ENCODE measurements at places on chromosomes 13 and 19.
A peak's percentile ranks its signal among the peaks of the same experiment; 100 is the strongest.

DNA sequence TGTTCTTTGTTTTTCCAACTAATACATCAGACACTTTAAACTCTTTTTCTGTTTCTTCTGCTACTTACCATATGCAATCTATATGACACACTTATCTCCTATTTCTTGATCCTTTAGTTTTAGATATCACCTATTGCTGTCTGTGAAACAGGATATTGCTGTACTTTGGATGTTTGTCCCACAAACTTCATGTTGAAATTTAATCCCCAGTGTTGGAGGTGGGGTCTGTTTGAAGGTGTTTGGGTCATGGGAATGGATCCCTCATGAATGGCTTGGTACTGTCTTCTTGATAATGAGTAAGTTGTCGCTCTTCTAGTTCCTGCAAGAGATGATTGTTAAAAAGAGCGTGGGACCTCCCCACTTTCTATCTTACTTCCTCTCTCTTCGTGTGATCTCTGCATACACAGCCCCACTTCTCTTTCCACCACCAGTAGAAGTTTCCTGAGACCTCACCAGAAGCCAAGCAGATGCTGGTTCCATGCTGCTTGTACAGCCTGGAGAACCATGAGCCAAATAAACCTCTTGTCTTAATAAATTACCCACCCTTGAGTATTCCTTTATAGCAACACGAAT is 244.2 kb downstream of the NHLRC3 start:
- DNase-seq: no peak

GRCh38 chr13:43284162-43284561 is 260.8 kb downstream of the DNAJC15 start:
- DNase-seq: peak; percentile 74

DNA sequence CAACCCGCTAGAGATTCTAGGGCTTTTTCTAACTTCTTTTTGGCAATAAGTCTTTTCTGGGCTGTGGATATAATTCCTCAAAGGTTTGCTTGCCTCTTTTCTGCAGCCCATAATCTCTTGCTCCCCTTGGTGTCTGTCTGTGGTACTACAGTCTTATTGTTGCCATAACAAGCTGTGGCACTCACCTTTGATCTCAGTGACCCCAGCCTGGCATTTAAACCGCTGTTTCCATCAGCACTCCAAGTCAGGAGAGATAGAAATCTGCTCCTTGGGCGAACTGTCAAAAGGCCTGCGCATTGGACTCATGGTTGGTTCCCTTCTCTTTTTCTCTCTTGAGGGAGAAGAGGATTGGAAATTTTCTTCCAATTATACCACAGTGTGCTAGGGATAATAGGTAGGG is 14.5 kb upstream of the MPHOSPH8 start:
- DNase-seq: no peak

- DNase-seq: no peak
Observed at GRCh38 chr13:94494026-94494425, 14.5 kb upstream of the DCT start.

DNA sequence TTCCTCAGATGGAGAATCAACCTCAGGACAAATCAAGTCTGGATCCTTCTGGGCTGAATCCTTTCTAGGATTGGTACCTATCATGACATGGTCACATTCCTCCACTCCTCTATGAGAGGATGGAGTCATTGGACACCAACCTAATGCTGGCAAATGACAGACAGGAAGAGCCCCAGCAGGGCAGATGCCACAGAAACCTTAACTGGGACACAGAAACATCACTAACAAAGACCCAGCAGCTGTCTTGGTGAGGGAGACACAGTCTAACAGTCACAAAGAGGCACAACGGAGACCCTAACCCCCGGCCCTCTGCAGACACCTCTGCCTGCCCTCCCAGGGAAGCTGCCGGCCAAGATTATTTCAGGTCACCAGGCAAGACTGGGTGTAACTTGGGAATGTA is 2.1 kb downstream of the ANKRD27 start:
- DNase-seq: no peak

- DNase-seq: peak; percentile 97
Observed at GRCh38 chr13:90445179-90445578, 902.3 kb upstream of the MIR17HG start.

GRCh38 chr13:33846303-33847062 is 28.5 kb downstream of the RFC3 start:
- DNase-seq: no peak

DNA sequence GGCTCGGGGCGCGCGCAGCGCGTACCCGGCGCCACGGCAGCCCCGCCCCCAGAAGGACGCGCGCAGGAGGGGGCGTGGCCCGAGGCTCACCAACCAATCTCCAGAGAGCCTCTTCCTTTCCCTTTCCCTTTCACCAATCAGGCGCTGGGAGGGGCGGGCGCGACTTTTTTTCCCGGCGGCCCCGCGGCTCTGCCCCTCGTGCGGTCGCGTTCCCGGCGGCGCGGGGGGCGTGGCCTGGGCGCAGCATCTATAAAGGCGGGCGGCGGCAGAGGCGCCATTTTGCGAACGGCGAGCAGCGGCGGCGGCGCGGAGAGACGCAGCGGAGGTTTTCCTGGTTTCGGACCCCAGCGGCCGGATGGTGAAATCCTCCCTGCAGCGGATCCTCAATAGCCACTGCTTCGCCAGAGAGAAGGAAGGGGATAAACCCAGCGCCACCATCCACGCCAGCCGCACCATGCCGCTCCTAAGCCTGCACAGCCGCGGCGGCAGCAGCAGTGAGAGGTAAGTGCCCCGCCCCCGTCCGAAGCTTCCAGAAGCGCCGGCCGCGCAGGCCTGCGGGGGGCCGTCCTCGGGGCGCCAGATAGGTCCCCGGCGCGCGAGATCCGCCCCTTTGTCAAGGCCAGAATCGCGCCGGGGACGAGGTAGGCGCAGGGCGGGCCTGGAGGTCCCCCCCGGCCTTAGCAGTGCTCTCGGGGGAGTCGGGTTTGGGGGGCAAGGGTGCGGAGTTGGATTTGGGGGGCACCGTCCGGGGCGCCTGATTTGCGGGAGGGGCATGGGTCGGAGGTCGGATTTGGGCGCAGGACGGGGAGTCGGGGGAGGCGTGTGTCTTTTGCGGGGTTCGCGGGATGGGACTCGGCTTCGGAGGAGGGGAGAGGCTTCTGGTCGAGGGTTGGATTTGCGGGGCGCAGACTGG is 12.5 kb downstream of the PEAK3 start:
- DNase-seq: peak; percentile 98

DNA sequence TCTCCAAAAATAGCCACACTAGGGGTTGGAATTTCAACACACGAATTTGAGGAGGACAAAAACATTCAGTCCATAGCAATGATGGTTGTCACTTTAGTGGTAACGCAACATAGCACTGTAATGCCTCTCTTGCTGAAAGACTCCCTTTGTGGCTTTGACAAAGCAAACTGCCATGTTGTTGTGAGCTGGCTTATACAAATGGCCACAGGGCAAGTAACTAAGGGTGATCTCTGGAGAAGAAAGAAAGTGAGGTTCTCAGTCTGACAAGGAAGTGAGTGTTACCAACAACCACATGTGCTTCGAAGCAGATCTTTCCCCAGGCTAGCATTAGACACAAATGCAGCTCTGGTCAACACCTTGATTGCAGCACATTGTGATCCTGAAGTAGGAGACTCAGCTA is 79.1 kb upstream of the PCDH17 start:
- DNase-seq: no peak

- DNase-seq: peak; percentile 72
Observed at GRCh38 chr19:41531438-41532311, 44.3 kb upstream of the CEACAM21 start.

DNA sequence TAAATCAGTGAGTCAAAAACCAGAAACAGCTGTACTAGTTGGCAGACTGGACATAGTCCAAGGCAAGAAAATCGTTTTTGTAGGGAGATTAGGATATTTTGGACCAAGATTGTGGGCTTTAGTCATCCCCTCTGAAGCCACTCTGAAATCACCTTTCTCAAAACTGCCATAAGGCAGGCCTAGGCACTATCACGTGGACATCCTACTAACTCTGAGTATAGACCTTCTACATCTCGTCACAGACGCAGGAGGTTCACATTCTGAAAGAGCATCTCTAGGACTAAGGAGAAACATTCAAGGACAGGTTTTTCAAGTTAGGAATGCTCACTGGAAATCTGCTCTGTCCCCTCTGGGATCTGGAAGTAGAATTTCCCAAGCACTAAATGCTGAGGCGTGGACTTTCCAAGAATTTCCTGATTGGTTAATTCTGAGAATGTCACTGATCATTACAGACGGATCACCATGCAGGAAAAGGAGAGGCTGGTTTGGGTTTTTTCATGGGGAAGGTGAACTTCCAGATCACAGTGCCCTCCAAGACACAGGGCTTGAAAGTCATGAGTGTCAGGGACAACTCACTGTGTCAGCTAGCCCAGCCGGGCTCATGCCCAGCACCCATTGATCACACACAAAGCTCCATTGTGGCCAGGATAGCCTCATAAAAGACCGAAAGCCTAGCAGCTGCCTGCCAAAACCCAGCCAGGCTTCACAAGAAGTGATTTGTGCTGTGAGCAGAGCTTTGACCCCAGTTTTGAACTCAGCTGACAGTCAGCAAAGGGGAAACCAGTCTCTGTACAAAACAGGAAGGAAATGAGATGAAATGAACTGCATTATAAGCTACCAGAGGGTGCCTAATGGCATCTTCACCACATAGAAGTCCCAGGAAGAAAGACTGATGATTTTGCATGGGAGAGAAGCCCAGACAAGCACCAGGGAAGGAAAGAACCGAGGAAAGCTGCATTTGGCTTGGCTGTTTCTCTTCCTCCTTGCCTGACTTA is 2.7 kb upstream of the RUBCNL start:
- no peak for DNase-seq

GRCh38 chr13:45120967-45121831 is 889 bp downstream of the GTF2F2 start:
- no peak for DNase-seq

- no peak for DNase-seq
Observed at GRCh38 chr13:41512441-41512840, 55.1 kb downstream of the RGCC start.

Measured in fibroblast of skin of scalp (primary cell).